ENCODE measurements at places on chromosomes 7 and 10.
A peak's percentile ranks its signal among the peaks of the same experiment; 100 is the strongest.

GRCh38 chr10:86699991-86700840 is 31.9 kb downstream of the LDB3 start:
- no peak for DNase-seq

DNA sequence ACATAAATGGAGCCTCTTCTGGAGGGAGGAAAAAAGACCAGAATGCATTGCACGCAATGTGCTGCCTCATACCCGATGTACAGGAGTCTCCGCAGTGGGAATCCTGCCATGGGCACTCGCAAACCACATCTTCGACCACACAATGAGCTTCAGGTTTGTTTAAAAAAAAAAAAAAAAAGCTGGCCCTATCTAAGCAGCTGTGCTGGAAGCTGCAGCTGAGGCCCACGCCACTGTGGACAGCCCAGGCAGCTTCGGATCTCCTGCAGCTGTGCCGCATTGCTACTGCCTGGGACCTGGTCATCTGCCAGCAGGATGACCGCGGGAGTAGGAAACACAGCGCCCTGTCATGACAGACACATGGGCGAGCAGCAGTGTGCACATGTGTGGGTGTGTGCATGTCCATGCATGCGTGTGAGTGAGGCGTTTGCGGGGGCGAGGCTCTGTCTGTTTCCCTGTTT is 26.0 kb downstream of the EN2 start:
- no peak for DNase-seq

- no peak for DNase-seq
These were observed 497.3 kb downstream of the INHBA start for GRCh38 chr7:41205600-41205999.

GRCh38 chr7:107958764-107959526 is 44.0 kb downstream of the LAMB1 start:
- DNase-seq, result no peak

GRCh38 chr10:65618126-65618525 is 1307.7 kb upstream of the LRRTM3 start:
- no peak for DNase-seq

- DNase-seq, result no peak
These were observed 89.0 kb downstream of the UNCX start for GRCh38 chr7:1321411-1322239.

DNA sequence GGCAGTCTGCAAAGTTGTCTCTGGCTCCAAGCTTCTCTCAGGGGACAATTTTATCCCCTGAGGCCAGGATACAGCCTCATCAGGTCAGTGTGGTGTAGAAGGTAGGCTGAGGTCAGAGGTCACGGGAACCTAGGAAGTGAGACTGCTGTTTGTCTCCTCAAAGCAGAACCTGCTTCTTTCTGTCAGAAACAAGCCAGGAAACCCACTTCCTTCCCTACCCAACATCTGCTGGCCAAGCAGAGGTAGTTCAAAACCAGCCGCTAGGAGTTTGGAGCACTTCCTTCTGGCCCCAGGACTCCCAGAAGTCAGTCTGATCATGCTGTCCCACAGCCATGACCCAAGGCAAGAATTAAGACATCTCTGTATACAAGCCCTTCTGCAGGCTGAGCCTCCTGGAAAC is 12.2 kb downstream of the CLRN3 start:
- no peak for DNase-seq

DNA sequence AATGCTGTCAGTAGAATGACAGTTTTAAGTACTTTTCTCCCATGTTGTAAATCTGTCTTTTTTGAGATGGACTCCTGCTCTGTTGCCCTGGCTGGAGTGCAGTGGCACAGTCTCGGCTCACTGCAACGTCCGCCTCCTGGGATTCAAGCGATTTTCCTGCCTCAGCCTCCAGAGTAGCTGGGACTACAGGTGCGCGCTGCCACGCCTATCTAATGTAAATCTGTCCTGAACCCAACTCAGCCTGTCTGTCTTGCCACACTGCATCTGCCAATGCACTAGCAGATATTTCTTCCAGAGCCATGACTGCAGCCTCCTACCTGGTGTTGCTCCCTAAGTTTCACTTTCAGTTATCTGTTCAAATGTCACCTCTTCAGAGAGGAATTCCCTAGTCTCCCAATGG is 264.1 kb downstream of the PHF14 start:
- no peak for DNase-seq

DNA sequence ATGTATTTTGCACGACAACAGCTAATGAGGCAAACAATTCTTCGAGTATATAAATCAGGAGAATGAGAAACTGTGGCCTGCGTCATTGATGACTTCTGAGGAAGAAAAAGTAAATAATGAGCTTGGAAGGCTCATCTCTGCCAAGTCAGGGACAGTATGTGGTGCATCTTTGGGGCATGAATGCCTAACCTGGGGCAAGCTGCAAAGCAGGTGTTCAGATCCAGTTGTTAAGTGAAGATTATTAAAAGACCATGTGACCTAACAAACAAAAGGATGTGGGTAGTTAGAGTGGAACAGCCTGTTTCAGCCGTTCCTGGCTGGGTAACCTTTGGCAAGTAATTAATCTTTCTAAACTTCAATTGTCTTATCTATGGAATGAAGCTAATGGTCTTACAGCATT is 93.0 kb downstream of the LYZL2 start:
- peak; percentile 44 for DNase-seq

DNA sequence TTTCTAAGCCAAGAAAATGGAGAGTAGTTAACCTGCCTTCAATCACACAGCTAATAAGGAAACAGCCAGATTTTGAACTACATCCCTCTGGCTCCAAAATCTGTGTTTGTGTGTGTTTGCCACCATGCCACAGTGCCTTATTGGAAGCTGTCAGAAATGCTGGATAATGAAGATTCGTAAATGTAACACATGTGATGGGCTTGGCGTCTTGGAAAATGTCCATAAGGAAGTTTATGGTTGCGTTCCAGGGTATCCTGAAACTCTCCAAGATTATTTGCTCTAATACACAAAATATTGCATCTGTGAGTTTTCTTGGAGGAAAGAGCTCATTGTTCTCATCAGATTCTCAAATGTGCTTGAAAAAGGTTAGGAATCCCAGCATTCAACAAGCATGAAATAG is 22.7 kb downstream of the MYOF start:
- DNase-seq, result no peak

GRCh38 chr10:23095966-23096801 is 805 bp downstream of the MSRB2 start:
- DNase-seq, result peak; percentile 35

- DNase-seq, result no peak
These were observed 18.6 kb upstream of the SMO start for GRCh38 chr7:129169686-129170440.

- DNase-seq, result no peak
These were observed 81.0 kb upstream of the CACUL1 start for GRCh38 chr10:118835682-118836326.

- no peak for DNase-seq
These were observed 67.7 kb downstream of the GRK5 start for GRCh38 chr10:119275085-119275484.

- DNase-seq, result peak; percentile 97
These were observed 718 bp upstream of the CTBP2 start for GRCh38 chr10:125160856-125161706.

DNA sequence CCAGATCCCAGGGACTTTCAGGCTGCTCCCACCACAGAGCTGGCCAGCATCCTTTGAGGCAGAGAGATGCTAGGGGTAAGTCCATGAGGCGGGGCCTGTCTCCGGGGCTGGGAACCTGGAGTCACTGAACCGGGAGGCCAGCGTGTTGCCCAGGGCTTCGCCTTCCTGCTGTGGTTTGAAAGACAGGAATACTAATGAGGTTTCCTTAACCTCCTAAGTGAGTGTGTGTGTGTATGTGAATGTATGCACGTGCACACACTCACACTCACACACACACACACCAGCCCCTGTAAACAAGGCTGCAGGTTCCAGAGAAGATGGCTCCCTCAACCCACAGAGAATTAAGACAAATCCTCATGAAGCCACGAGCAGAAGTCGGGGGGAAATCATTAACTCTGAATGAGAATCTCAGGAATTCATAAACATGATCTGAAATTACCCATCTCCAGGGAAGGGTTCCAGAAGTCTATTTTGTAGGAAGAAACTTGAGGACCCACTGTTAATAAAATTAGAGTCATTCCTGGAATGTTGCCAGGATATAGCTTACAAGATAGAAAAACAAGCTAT is 20.3 kb upstream of the PFKP start:
- no peak for DNase-seq

GRCh38 chr10:98258683-98259454 is 9.1 kb downstream of the LOXL4 start:
- no peak for DNase-seq

DNA sequence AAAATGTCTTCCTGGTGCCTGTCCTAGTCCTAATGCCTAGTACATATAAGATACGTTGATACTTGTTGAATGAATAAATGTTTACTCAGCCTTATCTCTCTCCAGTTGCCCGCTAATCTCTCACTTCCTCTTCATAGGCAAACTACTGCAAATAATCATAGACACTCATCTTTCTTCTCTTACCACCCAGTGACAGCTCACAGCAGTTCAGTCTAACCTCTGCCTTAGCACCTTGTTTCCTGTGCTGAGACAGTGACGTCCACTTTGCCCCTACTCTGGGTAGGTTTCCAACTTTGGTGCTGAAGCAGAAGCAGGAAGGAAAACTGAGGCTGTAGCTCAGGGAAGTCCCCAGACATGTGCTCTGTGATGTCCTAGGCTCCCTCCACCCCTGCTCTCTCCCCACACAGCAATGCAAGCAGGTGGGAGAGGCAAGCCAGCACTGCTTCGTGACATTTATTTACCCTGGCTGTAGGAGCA is 45.5 kb upstream of the RHOBTB1 start:
- no peak for DNase-seq

GRCh38 chr10:26365681-26366358 is 72.3 kb upstream of the APBB1IP start:
- DNase-seq, result no peak

DNA sequence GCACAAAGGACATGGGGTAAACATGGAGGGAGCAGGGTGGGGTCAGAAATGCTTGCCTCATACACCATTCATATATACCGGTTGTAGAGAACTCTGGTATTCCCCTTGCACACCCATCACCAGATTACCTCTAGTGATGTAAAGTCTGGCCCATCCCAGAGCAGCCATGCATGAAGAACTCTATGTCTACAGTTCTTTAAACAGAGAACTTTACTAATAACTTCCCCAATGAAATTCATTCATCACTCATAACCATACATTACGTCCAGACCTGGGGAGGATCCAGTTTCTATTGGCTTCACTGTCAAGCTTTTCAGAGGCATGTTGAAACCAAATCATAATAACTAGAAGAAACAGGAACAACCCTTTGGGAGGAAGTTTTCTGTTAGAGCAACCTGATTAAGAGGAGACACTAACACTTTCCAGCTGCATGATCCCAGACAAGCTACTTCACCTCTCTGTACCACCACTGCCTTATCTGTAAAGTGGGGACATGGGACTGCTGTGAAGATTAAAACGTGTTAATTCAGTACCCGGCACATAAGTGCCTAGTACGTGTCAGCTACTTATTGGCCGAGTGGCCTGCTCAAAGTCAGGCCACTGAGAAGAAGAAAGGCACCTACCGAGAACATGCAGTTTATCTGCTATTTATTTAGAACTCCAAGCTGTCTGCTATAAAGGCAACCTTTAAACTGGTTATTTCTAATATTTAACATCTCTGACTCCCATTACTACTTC is 59.7 kb downstream of the IGF2BP3 start:
- no peak for DNase-seq

GRCh38 chr7:45401155-45401554 is 173.0 kb upstream of the ADCY1 start:
- DNase-seq, result no peak

DNA sequence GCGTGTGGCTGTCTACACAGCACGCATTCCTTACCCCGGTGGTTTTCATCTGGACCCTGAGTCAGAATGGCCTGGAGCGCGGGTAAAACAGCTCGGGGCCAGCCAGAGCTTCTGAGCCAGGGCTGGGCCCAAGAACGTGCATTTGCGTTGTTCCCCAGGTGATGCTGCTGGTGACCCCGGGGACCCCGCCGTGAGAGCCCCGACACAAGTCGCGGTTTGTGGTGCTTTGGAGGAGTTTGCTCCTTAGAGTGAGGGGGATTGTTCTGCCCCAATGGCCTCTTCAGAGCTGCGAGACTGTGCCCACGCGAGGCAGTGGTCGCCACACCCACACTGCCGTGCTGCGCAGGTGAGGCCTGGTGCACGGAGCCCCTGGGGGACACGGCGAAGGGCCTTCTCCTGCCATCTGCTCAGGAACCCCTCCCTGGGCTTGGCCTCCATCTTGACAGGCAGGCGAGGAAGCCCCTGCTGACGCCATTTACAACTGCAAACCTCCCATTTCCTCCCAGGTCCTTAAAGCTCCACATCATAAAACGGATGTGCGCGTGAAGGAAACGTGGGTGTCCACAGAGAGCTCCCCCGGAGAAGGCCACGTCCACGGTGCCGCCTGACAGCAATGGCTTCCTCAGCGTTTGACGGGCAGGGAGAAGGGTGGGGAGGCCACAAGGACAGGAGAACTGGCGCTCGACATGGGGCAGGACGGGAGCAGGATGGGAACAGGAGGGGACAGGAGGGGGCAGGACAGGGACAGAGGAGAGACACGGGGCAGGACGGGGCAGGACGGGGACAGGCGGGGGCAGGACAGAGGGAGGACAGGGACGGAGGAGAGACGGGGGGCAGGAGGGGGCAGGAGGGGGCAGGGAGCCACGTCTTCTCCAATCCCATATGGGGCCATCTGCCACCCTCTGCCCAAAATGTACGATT is 477.2 kb downstream of the DNAJB6 start:
- no peak for DNase-seq

Measured in NCI-H82 (cell line).